ENCODE measurements at places on chromosomes 2 and 18. TPM values are rescaled to one million over a fixed set of nuclear protein-coding genes. Genes with fewer than 3 reads are reported as not detected.
A peak's percentile ranks its signal among the peaks of the same experiment; 100 is the strongest.

- DNase-seq, result no peak
- no peaks in the 10 kb centered on the region for H3K4me1 ChIP-seq
- H3K27ac ChIP-seq, result no peak overlapping the region
- no peak overlapping the region for H3K4me3 ChIP-seq
These were observed 234.8 kb downstream of the NDUFA10 start for GRCh38 chr2:239790313-239790712.

Gene HNMT
- 65.8 TPM for total RNA-seq

- H3K4me3 ChIP-seq, result no peak overlapping the region
- H3K27me3 ChIP-seq, result no peaks in the 10 kb centered on the region
- no peak overlapping the region for H3K27ac ChIP-seq
- H3K36me3 ChIP-seq, result peaks cover 29% of the 10 kb centered on the region
- H3K4me1 ChIP-seq, result no peaks in the 10 kb centered on the region
These were observed 34.2 kb downstream of the HNMT start for GRCh38 chr2:137998503-137998902.

DNA sequence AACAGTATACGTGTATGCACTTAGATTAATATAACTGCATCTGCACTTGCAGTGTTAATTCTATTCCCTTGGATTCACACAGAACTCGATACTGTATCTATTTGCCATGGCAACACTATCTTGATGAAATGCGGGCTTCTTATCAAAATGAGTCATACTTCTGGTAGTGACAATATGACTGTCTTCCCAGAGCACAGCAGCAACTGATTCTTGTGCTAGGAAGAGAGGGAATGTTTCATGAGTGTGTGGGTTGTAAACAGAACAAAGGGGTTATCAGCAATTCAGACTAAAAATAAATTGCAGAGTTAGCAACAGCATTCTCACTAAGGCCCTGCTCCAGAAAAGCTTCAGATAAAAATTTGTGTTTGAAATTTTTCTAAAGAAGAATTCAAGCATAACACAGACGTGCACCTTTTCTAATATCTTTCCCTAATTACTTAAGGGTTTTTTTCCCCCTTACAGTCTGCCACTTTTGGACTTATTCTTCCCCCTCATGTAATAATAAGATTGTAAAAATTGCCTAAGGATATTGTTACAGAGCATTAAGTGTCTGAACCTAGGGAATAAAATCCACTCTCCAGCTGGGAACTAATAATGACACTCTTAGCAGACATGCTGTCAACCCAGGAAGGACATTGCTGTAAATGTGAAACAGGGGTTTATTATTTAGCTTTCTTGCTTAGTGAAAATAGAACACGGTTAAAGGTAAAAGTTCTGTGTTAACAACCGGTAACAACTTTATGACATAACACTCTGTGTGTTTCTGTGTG is 99.9 kb upstream of the SLC38A11 start:
- no peak overlapping the region for H3K4me3 ChIP-seq
- H3K27me3 ChIP-seq, result no peaks in the 10 kb centered on the region
- DNase-seq, result no peak
- H3K36me3 ChIP-seq, result no peaks in the 10 kb centered on the region

Gene RBM44
- 0.08 TPM for total RNA-seq

DNA sequence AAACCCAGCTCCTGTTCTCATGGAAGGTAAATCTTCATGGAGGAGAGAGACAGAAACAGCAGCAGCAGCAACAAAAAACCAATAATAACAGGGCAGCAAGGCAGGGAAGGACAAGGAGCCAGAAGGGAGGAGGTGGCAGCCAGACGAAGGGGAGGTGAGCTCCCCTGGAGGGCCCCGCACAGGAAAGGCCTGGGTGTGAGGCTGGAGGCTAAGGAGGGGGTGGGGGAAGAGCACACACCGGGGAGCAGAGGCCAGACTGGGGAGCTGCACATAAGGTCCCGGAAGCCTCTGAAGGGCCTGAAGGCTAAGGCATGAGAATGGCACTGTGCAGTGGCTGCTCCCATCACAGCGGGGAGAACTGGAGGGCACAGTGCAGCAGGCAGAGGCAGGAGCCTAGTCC is 94.8 kb upstream of the SMAD7 start:
- peaks cover 8% of the 10 kb centered on the region for H3K36me3 ChIP-seq
- H3K27ac ChIP-seq, result no peak overlapping the region
- H3K4me1 ChIP-seq, result peaks cover 43% of the 10 kb centered on the region
- H3K27me3 ChIP-seq, result no peaks in the 10 kb centered on the region
- DNase-seq, result no peak
- no peak overlapping the region for H3K4me3 ChIP-seq

DNA sequence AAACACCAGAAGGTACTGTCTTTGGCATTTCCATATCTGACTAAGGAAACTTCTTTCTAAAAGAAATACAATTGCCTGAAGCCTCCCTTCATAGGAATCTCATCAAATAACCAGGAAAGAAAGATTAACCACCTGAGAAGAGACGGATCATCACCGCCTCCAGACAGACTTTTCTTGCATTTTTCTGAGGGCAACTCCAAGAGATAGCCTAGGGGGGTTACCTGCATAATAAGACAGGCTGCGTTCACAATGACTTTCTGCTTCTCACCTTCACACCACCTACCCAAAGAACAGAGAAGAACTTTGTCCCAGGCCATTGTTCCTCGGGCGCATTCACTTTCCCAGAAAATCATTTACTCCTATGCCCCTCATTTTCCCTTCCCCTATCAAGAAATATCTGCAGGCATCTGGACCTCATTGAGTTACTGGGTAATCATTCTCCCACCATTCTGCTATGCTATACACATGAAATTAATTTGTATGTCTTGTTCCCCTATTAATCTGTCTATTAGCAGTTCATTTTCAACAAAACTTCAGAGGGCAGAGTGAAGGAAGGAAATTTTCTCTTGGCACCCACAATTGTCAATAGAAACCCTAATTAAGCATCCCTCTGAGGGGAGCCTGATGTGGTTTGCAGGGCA is 8.3 kb upstream of the POMC start:
- no peak overlapping the region for H3K4me3 ChIP-seq
- no peaks in the 10 kb centered on the region for H3K36me3 ChIP-seq
- DNase-seq, result no peak
- H3K27me3 ChIP-seq, result peaks cover 11% of the 10 kb centered on the region

- H3K27me3 ChIP-seq, result peaks cover 11% of the 10 kb centered on the region
- H3K27ac ChIP-seq, result no peak overlapping the region
- no peak overlapping the region for H3K4me3 ChIP-seq
- H3K36me3 ChIP-seq, result no peaks in the 10 kb centered on the region
- H3K4me1 ChIP-seq, result no peaks in the 10 kb centered on the region
These were observed 96.4 kb downstream of the VIT start for GRCh38 chr2:36792951-36793350.

Gene UGT1A9
- not detected for total RNA-seq

- H3K36me3 ChIP-seq, result no peaks in the 10 kb centered on the region
- peak; percentile 37 for DNase-seq
- H3K4me3 ChIP-seq, result no peak overlapping the region
- no peaks in the 10 kb centered on the region for H3K27me3 ChIP-seq
- H3K27ac ChIP-seq, result no peak overlapping the region
- H3K4me1 ChIP-seq, result peaks cover 9% of the 10 kb centered on the region
These were observed 6.3 kb downstream of the TRABD2A start for GRCh38 chr2:84874381-84875212.

Gene EVA1A
- 152 TPM for total RNA-seq

Gene MYCN
- total RNA-seq, result 3.7 TPM

DNA sequence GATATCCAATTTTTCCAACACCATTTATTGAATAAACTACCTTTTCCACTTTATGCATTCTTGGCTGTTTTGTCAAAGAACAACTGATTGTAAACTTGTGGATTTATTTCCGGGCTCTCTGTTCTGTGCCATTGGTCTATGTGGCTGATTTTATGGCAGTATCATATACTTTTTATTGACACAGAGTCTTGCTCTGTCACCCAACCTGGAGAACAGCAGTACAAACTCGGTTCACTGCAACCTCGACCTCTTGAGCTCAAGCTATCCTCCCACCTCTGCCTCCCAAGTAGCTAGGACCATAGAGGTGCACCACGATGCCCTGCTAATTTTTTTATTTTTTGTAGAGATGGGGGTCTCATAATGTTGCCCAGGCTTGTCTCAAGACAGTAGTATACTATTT is 6.7 kb upstream of the GALNT5 start:
- no peak for DNase-seq
- H3K36me3 ChIP-seq, result no peaks in the 10 kb centered on the region
- no peak overlapping the region for H3K27ac ChIP-seq
- H3K4me3 ChIP-seq, result no peak overlapping the region
- no peaks in the 10 kb centered on the region for H3K27me3 ChIP-seq

DNA sequence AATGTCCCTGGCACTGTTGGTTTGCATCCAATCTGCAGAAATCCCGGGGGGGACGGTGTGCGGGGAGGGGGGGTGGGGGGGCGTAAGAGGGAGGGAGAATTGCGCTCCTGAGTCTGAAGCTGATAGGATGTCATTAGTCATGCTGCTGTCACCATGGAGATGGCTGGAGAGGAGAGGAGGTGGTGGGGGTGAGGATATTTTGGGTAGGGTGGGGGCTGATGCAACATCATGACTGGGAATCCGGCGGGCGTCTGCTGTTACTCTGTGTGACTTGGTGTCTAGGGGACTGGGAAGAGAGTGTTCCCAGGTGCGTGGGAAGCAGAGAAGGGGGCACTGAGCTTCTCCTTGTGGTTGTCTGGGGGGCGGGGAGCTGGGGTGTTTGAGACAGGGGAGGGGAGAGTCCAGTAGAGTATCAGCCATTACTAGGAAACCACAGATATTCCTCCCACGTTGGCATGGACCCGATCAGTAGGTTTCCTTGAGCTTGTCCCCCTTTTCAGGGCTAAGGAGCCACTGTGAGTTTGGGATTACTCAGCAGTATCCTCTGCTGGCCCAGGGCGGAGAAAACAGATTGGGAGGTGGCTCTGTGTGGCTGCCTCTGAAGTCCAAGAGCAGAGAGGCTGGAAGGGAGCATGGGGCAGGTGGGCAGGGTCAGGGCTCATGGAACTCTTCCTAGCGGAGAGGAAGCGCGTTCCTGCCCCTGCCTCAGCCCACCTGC is 18.9 kb downstream of the TET3 start:
- no peak overlapping the region for H3K4me3 ChIP-seq
- H3K27ac ChIP-seq, result no peak overlapping the region
- H3K27me3 ChIP-seq, result no peaks in the 10 kb centered on the region
- H3K4me1 ChIP-seq, result peaks cover 27% of the 10 kb centered on the region

- no peaks in the 10 kb centered on the region for H3K36me3 ChIP-seq
- 0 out of 2 replicates have a peak, but pooled peaks cover 2% of the 10 kb centered on the region for H3K27me3 ChIP-seq
- H3K4me3 ChIP-seq, result no peak overlapping the region
These were observed 70.3 kb downstream of the ASB1 start for GRCh38 chr2:238496756-238497609.

DNA sequence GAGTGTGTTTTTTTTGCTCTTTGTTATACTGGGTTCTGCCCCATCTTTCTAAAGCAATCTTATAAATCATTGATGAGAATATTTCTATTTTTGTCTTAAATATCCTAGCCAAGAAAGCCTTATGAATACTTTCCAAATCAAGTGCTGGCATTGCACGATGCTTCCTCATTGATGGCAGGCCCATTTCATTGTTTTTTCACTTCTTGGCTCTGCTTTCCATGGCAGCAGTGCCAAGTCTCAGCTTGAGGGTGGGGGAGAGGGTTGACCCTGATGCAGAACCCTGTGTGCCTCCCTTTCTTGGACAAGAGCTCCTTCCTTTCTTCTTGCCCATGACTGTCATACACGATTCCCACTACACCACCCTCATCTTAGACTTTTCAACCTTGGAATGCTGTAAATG is 16.7 kb upstream of the CELF4 start:
- H3K27me3 ChIP-seq, result no peaks in the 10 kb centered on the region
- DNase-seq, result no peak

DNA sequence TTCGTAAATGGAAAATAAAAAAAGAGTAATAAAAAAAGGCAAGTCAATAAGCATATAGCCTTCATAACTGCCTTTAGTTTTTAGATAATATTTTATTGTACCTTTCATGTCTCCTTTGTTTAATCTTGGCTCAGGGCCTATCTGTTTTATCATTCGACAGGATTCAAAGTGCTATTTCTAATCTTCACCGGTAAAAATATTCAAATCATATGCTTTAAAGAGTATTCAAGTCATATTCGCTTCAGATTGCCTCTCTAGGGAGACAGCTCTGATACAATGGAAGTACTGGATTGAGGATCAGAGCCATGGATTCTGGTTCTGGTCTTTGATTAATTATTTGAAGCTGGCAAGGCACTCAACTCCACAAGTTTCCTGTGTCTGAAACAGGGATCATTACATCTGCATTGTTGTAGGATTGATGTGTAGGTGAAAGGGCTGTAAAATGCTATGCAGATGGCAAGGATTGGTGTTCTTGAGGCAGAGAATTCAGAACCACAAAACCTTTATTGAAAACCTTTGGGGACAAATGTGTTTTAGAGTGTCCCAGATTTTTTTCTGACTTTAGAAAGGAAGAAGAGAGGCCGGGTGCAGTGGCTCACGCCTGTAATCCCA is 84.3 kb upstream of the RAPH1 start:
- H3K27me3 ChIP-seq, result no peaks in the 10 kb centered on the region
- H3K4me3 ChIP-seq, result no peak overlapping the region
- no peaks in the 10 kb centered on the region for H3K4me1 ChIP-seq
- H3K36me3 ChIP-seq, result no peaks in the 10 kb centered on the region

- no peak overlapping the region for H3K4me3 ChIP-seq
- H3K27me3 ChIP-seq, result no peaks in the 10 kb centered on the region
- H3K36me3 ChIP-seq, result no peaks in the 10 kb centered on the region
- H3K4me1 ChIP-seq, result peaks cover 60% of the 10 kb centered on the region
- DNase-seq, result no peak
These were observed 142.1 kb downstream of the SEPTIN10 start for GRCh38 chr2:109471658-109472057.

DNA sequence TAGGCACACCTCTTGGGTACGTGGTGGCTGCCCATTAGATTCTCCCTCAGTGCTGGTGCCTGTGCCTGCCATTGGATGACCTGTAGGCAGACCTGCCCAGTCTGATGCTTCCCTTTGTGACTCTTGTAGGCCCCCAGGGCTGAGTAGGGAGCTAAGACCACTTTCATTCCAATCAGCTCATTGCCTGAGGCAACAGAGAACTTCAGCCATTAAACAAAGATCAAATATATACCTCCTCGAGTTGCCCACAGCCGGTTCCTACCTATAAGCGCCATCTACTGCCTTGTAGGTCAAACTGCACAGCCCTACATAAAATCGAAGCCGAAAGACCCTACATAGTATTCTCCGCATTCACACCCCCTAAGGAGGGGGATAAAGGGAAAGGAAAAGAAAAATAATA is 184.6 kb downstream of the ETAA1 start:
- H3K4me1 ChIP-seq, result no peaks in the 10 kb centered on the region
- H3K36me3 ChIP-seq, result no peaks in the 10 kb centered on the region
- no peaks in the 10 kb centered on the region for H3K27me3 ChIP-seq

DNA sequence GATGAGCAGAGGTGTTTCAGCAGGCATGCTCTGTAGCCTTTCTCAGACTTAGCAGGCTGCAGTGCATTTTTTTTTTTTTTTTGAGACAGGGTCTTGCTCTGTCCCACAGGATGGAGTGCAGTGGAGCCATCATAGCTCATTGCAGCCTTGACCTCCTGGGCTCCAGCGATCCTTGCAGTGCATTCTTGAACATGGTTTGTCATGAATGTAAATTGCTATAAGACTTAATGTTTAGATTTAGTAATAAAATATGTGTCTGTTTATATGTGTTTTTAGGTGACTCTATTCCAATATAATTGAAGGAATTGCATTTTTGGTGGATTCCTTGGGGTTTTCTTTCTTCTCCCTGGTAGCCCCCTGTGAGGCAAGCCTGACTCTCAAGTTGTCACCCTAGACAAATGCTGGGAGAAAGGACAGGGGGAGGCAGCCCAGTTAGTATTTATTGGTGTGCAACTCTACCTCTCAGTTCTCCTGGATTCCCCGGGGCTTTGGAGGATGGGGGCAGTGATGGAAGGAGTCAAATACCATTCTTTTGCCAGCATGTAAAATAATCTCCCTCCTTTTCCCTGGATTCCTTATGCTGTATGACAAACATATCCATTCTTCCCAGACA is 22.7 kb downstream of the LYPD6B start:
- peaks cover 67% of the 10 kb centered on the region for H3K4me1 ChIP-seq
- H3K27ac ChIP-seq, result peak overlapping the region; percentile 38
- DNase-seq, result no peak
- no peaks in the 10 kb centered on the region for H3K27me3 ChIP-seq
- no peak overlapping the region for H3K4me3 ChIP-seq

Data from SJSA1 (cell line).